Liver (tissue), 10 donors: ENCODE measurements at places on chromosomes 5 and 9. TPM values are rescaled to one million over a fixed set of nuclear protein-coding genes. Genes with fewer than 3 reads are reported as not detected.

DNA sequence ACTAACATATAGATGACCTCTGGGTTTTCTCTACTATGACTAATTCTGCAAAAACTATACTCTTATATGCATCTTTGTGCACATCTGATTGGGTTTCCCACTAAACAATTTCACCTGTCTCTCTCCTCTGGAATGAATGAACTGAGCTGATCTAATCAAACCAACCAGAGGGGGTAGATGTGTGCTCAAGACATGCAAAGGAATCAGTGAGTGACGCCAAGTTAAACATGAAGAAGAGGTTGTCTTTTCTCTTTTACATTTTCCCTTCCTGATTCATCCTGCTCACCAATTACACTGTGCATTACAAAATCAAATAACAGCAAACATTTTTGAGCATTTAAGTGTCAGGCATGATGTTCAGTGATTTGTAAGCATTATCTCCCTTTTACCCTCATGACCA, 29.6 kb upstream of the GRXCR2 start:
- no peak overlapping the region for H3K27ac ChIP-seq
- no peak overlapping the region for H3K4me3 ChIP-seq
- no peak for DNase-seq

GRCh38 chr5:7010591-7010990, 297.4 kb downstream of the TENT4A start:
- no peaks in the 10 kb centered on the region for H3K27me3 ChIP-seq
- no peaks in the 10 kb centered on the region for H3K4me1 ChIP-seq
- no peak for DNase-seq

- no peaks in the 10 kb centered on the region for H3K4me1 ChIP-seq
- no peak for DNase-seq
- H3K4me3 ChIP-seq = no peak overlapping the region
Observed at GRCh38 chr5:175837171-175837699, 34.1 kb upstream of the CPLX2 start.

- no peak overlapping the region for H3K27ac ChIP-seq
- H3K36me3 ChIP-seq = no peaks in the 10 kb centered on the region
Observed at GRCh38 chr9:69028754-69029153, 6.8 kb upstream of the FXN start.

DNA sequence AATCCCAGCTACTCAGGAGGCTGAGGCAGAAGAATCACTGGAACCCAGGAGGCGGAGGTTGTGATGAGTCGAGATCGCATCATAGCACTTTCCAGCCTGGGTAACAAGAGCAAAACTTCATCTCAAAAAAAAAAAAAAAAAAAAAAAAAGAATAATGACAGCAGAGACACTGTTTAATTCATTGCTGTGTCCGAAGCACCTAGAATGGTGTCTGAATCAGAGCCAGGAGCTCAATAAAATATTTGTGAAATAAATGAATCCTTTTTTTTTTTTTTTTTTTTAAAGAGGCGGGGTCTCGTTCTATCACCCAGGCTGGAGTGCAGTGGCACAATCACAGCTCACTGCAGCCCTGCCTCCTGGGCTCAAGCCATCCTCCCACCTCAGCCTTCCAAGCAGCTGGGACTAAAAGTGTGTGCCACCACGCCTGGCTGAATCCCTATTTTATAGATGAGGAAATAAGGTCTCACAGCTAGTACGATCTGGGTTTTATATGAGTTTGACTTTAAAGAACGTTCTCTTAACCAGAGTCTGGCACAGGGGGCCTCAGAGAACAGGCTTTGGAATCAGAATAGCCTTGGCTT, 47.8 kb downstream of the THOC3 start:
- H3K36me3 ChIP-seq = no peaks in the 10 kb centered on the region
- no peak overlapping the region for H3K4me3 ChIP-seq
- H3K4me1 ChIP-seq = peaks cover 2% of the 10 kb centered on the region
- no peak overlapping the region for H3K27ac ChIP-seq
- DNase-seq = no peak

DNA sequence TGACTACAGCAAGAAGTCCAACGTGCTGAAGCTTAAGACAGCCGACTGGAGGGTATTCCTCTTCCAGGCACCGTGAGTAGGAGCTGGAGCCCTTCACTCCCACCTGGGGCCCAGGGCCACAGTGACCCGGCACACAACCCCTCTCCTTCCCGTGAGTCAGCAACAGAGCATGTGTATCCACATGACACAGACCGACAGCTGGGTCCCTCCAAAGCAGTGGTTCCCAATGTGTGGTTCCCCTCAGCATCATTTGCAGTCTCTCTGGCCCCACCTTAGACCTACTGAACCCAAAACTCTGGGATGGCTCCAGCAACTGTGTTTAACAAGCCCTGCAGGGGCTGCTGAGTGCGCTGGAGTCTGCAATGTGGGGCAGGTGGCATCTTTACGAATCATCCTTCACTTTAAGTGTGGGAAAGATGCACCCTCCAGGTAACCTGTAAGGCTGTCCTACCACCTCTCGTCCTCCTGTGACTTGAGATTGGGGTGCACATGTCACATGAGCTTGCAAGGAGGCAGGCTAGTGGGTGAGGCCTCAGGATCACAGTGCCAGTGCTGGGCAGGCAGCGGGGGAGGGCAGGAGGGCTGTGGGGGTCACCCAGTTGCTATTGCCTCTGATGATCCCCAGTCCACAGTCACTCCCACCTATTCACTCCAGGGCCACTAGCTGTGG, 42.2 kb downstream of the PSD2 start:
- no peaks in the 10 kb centered on the region for H3K27me3 ChIP-seq
- no peaks in the 10 kb centered on the region for H3K4me1 ChIP-seq
- H3K4me3 ChIP-seq = no peak overlapping the region

DNA sequence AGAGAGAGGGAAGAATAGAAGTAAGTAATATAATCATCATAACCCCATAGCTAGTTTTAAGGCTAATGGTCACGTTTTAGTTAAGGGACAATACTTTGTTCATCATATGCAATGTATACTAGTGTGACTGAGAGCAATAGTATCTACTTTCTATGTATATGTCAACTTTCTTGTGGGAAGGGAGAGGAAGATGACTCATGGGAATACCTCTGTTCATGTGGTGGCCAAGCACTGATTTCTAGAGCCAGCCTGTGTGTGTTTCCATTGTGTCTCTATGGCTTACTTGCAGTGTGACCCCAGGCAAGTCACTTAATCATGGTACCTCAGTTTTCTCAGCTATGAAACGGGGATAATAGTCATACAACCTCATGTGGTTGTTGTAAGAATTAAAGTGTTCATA, 639.6 kb downstream of the CETN3 start:
- H3K27ac ChIP-seq = no peak overlapping the region
- no peaks in the 10 kb centered on the region for H3K27me3 ChIP-seq
- no peaks in the 10 kb centered on the region for H3K36me3 ChIP-seq

DNA sequence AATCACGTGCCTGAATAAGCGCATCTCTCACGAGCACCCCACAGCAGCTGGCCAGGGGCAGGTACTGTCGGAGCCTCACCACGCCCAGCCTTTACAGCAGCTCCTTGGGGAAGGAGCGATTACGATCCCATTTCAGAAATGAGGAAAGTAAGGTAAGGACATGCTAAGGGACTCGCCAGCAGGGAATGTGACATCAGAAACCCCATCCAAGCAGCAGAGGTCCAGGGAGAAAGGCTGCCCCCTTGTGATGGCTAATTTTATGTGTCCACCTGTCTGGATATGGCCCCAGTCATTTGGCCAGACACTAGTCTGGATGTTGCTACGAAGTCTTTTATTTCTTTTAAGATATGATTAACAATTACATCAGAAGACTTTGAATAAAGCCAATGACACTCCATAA, 77.3 kb downstream of the UBE2QL1 start:
- H3K27ac ChIP-seq = no peak overlapping the region
- peaks cover 8% of the 10 kb centered on the region for H3K4me1 ChIP-seq
- no peak for DNase-seq
- no peaks in the 10 kb centered on the region for H3K27me3 ChIP-seq
- no peak overlapping the region for H3K4me3 ChIP-seq
- no peaks in the 10 kb centered on the region for H3K36me3 ChIP-seq

DNA sequence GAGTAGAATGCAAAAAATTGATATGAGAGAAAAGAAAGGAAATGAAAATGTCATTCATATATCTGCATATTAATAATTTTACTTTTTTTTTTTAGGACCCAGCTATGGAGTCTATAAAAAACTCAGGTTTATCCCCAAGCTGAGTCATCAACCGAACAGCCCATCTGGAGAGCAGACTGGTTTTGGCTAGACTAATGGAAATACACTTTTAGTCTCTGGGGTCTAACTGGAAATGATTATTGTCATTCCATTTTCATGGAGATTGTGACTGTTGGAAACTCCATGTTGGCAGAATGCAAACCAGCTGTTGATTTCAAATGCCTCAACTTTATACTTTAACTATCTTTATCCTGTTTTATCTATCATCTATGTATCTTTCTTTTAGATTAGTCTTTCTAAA, 28.7 kb downstream of the ANXA1 start:
- H3K4me1 ChIP-seq = no peaks in the 10 kb centered on the region
- no peak overlapping the region for H3K4me3 ChIP-seq
- DNase-seq = no peak
- no peak overlapping the region for H3K27ac ChIP-seq
- no peaks in the 10 kb centered on the region for H3K36me3 ChIP-seq

DNA sequence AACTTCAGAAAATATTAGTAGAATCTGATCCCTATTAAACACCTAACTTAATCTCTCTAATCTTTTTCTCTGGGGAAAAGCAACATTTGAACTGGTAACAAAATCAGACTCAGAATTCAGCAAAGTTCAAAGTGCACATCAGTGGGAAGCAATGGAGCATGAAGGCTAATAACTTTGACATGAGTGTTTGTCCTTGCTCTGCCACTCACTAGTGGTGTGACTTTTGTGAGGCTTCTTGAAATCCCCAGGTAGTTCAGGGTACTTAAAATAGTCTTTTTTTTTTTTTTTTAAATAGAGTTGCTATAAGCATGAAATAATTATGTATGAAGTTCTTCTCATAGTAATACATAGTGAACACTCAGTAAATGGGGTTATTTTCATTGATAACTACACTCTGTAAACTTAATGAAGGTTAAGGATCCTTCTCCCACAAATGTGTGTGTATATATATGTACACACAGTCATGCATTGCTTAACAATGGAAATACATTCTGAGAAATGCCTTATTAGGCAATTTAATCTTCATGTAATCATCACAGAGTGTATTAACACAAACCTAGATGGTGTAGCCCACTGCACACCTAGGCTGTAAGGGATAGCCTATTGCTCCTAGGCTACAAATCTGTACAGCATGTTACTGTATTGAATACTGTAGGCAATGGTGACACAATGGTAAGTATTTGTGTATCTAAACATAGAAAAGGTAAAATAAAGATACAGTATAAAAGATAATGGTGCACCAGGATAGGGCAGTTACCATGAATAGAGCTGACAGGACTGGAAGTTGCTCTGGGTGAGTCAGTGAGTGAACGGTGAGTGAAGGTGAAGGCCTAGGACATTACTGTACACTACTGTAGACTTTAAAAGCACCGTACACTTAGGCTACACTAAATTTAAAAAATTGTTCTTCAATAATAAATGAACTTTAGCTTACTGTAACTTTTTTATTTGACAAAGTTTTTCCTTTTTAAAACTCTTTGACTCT, 73.3 kb upstream of the HMHB1 start:
- DNase-seq = no peak
- H3K27me3 ChIP-seq = no peaks in the 10 kb centered on the region
- H3K4me3 ChIP-seq = no peak overlapping the region
- no peaks in the 10 kb centered on the region for H3K36me3 ChIP-seq
- H3K27ac ChIP-seq = no peak overlapping the region

DNA sequence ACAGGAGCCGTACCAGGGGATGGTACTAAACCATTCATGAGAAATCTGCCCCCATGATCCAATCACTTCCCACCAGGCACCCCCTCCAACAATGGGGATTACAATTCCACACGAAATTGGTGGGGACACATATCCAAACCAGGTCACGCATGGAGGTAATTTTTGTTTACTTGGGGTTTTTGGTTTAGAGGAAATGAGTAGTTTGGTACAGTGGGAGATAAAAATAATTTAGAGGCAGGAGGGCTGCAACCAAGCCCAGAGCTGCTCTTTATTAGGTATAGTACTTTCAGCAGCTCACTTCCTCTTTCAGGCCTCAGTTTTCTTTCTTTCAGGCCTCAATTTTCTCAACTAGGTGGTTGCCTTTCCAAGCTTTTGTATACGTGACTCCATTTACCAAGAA, 23.2 kb downstream of the PRUNE2 start:
- no peak for DNase-seq
- no peaks in the 10 kb centered on the region for H3K4me1 ChIP-seq
- no peak overlapping the region for H3K4me3 ChIP-seq
- H3K27me3 ChIP-seq = no peaks in the 10 kb centered on the region
- no peaks in the 10 kb centered on the region for H3K36me3 ChIP-seq

GRCh38 chr9:121912812-121913627, 180.1 kb downstream of the TTLL11 start:
- H3K27me3 ChIP-seq = no peaks in the 10 kb centered on the region
- H3K36me3 ChIP-seq = no peaks in the 10 kb centered on the region
- H3K4me3 ChIP-seq = no peak overlapping the region
- DNase-seq = no peak
- no peak overlapping the region for H3K27ac ChIP-seq

- no peaks in the 10 kb centered on the region for H3K27me3 ChIP-seq
- DNase-seq = no peak
- no peaks in the 10 kb centered on the region for H3K4me1 ChIP-seq
- H3K27ac ChIP-seq = no peak overlapping the region
- H3K4me3 ChIP-seq = no peak overlapping the region
- H3K36me3 ChIP-seq = no peaks in the 10 kb centered on the region
Observed at GRCh38 chr5:50727149-50727496, 60.7 kb downstream of the PARP8 start.

DNA sequence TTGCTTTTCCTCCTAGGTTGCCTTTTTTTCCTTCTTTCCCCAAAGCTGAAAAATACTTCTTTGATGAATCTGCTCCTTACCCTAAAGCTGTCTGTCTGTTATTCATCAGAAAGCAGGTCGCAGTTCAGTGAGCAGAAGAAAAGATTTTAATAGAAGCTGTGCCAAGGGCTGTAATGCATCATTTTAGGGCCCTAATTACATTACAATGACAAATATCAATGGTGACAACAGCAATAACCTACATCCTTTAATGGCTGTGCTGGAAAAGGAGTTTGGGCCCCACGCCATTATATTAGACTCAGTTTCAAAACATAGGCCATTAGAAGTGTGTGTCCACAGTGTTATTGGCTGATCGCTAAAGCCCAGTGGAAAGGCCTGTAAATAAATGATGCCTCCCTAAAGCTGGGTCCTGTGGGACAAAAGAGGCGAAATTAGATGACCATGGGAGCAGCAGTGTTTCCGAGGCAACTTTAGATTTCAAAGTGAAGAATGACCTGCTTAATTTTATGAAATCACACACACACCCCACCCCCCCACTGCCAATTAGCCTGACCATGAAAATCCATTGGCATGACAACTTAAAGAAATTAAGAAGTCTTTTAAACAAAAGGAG, 38.4 kb downstream of the TLE4 start:
- no peaks in the 10 kb centered on the region for H3K27me3 ChIP-seq
- no peak for DNase-seq
- H3K4me1 ChIP-seq = no peaks in the 10 kb centered on the region
- H3K4me3 ChIP-seq = no peak overlapping the region
- H3K27ac ChIP-seq = no peak overlapping the region

- no peak overlapping the region for H3K4me3 ChIP-seq
- no peaks in the 10 kb centered on the region for H3K27me3 ChIP-seq
- no peaks in the 10 kb centered on the region for H3K4me1 ChIP-seq
- no peak overlapping the region for H3K27ac ChIP-seq
- no peaks in the 10 kb centered on the region for H3K36me3 ChIP-seq
Observed at GRCh38 chr5:33277061-33277650, 163.6 kb upstream of the TARS1 start.

Gene GPX3
- 156 TPM for total RNA-seq

Gene NUDT12
- total RNA-seq = 19.0 TPM

Gene TXNDC8
- not detected for total RNA-seq

Gene SPATA31E1
- total RNA-seq = not detected

Gene HRH2
- total RNA-seq = 2.1 TPM

Gene LHX3
- not detected for total RNA-seq

Gene PLEKHG4B
- total RNA-seq = not detected

Gene ZNF474
- 0.23 TPM for total RNA-seq

Gene ZBTB26
- total RNA-seq = 3.3 TPM

Gene DMRT3
- not detected for total RNA-seq
